8988T (cell line): ENCODE measurements at places on chromosomes 7 and 10.
A peak's percentile ranks its signal among the peaks of the same experiment; 100 is the strongest.

- DNase-seq, result no peak
These were observed 1.2 kb upstream of the ORC5 start for GRCh38 chr7:104209063-104209462.

DNA sequence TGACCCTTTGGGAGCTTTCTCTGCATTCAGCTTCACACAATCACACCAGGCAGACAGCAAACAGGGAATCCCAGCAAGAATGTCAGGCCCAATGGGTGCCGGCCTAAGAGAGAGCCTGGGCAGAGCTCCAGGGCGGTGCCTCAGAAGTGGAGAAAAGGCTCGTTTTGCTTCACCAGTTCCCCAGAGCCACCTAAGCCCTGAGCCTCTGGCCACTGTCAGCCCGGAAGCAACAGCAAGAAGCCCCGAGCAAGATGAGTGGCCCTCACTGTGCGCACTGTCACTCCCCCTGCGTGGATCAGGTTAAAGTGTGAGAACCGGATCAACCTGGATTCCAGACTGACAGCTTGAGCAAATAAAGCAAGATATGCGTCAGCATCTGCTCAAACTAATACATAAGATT is 14.7 kb downstream of the CNPY1 start:
- no peak for DNase-seq

- DNase-seq, result no peak
These were observed 82.2 kb downstream of the RAB11FIP2 start for GRCh38 chr10:117964536-117964935.

- DNase-seq, result no peak
These were observed 8.9 kb downstream of the PRRT4 start for GRCh38 chr7:128352636-128353035.

- DNase-seq, result no peak
These were observed 158.2 kb downstream of the WNT2 start for GRCh38 chr7:117164620-117165019.

DNA sequence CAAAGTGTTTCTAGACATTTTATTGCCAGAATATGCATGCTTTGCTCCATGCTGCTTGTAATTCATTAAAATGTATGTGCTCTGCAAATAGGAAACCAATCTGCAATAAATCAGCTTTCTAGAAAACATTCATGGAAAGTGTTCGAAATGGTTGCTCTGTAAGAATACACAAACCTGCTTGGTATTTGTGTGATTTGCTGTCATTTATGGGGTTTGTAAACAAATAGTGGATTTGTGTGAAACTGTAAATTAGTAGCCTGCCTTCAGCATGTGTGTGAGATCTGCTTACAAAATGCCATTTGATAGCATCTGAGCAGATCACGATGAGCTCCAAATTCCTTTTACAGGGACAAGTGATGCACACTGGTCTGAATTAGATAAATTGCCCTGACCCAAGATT is 219.0 kb upstream of the CSTF2T start:
- no peak for DNase-seq

- no peak for DNase-seq
These were observed 228.5 kb downstream of the SORCS1 start for GRCh38 chr10:106935978-106936451.

GRCh38 chr10:5038733-5039132 is 35.1 kb upstream of the AKR1C2 start:
- no peak for DNase-seq

GRCh38 chr7:1156782-1157535 is 3.0 kb downstream of the ZFAND2A start:
- no peak for DNase-seq

DNA sequence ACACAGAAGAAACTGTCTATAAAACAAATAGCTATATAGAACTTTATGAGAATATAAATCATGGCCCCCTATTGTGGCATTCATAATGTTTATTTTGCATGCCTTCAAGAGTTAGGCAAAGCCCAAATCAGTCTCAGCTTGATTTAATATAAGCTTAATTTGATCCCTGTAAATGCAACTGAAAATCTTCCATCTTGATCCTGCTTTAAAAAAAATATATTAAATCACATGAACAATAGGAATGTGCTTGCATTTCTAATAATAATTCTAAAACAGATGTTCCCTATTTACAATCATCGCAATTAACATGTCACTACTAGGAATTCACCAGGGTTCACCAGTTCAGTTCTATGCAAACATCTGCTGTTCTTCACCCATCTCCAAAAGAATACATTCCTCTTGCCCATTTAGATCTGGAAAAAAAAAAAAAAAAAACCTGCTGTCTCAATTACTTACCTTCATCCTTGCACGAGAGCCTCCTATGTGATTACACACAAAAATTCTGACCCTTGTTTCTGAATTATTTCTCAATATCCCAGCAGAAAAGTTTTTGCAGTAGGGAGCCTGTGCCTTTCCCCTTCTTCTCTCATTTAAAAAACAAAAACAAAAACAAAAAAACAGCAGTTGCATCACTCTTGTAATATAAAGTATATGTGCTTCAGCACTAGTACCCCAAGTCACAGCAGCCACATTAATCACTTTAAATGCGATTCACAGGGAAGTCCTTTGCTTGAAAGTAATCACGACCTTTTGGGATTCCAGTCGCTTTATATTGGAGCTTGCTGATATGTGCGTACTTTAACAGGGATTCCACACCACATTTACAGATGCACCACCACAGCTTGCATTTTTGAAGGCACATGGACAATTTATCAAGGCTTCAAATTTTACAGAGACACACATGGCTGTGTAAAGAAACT is 194.8 kb upstream of the KMT2E start:
- no peak for DNase-seq

- DNase-seq, result no peak
These were observed 622 bp upstream of the COL1A2 start for GRCh38 chr7:94394109-94394436.

DNA sequence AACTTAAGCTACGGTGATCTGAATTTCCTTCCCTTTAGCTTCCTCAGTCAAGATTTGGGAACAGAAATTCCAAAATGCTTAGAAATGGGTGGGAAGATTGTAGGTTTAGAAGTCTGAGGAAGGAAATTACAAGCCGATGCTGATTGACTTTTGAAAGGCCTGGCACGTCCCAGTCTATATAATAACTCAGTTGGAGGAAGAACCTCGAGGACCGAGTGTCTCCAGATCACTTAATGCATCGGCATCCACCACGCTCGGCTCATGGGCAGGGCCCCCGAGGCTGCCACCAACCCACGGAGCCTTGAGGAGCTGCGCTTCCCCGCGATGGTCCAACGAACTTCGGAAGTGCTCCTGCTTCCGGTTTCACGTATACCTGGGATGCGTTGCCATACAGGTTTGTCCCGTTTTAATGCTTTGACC is 10.4 kb upstream of the SP8 start:
- no peak for DNase-seq

DNA sequence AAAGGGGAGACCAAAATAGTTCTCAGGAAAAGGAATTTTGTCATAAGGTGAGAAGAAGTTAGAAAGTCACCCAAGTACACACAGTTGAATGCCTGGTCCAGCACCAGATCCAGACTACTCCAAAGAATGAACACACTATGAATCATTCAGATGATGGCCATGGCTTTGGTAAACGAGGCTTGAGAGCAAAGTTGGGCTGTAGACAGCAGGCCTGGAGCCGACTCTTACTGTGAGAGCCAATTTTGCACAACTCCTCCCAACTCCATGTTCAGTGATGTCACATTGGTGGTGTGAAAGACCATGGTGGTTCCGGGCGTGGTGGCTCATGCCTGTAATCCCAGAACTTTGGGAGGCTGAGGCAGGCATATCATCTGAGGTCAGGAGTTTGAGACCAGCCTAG is 131.6 kb downstream of the PKD1L1 start:
- no peak for DNase-seq

DNA sequence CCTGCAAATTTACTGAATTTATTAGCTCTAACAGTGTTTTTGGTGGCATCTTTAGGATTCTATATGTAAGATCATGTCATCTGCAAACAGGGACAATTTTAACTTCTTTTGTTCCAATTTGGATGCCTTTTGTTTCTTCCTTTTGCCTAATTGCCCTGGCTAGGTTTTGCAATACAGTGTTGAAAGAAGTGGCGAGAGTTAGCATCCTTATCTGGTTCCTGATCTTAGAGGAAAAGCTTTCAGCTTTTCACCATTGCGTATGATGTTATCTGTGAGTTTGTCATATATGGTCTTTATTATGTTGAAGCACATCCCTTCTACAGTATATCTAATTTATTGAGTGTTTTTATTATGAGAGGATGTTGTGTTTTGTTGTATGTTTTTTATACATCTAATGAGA is 301.4 kb downstream of the PTPRN2 start:
- no peak for DNase-seq

- no peak for DNase-seq
These were observed 128.9 kb downstream of the MTPAP start for GRCh38 chr10:30219971-30220751.

- no peak for DNase-seq
These were observed 95.4 kb upstream of the SHH start for GRCh38 chr7:155907450-155908200.

DNA sequence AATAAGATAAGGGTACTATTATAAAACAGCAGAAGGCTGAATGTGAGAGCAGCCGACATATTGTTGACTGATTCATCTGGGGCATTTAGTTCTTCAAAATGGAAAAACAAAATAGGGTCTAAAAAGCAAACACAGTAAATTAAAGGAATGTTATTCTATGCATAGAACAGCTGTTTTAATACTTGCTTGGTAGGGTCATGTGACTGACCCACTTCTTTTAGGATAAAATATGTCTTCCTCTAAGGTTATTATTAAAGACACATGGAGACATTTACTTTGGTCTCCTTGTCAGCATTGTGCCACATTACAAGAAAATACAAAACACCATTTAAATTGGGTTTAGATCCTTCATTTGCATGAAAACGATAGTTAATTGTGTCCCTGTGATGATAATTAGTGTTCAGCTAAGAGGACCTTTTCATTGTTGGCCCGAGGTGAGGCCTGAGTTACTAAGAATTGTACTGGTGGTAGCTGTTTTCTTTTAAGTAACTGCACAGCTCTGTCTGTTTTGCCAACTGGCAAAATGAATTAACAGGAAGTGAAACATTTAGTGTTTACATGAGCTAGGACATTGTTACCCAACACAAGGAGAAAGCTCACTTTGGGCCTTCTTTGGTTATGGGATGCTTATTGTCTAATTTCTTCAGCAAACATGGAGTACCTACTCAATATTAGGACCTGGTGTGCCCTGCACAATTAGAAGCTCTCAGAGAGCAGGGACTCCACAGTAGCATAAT is 764.4 kb downstream of the LRMDA start:
- DNase-seq, result no peak

DNA sequence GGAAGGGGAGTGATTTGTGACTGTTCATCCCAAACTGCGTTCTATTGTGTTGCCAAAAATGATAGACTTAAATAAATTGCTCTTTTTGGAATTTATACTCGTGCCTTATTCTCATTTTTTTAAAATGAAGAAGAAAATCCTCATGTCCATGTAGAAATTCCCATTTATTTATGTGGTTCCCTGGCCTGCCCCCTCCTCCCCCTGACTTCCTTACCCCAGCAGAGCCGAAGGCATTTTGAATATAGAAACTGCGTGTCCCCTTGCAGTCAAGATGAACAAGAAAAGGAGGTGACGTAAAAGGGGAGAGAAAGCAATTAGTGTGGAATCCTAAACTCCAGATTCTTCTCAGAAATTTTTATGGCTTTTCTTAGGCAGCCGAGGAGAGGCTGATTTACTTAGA is 126.1 kb downstream of the FAM204A start:
- no peak for DNase-seq

- DNase-seq, result no peak
These were observed 43.8 kb upstream of the SEC61G start for GRCh38 chr7:54802841-54803240.

- DNase-seq, result no peak
These were observed 20.2 kb upstream of the GRIFIN start for GRCh38 chr7:2496375-2496774.

- peak; percentile 74 for DNase-seq
These were observed 920 bp downstream of the TES start for GRCh38 chr7:116211006-116211912.

GRCh38 chr7:12907774-12908173 is 220.3 kb downstream of the ARL4A start:
- DNase-seq, result no peak

DNA sequence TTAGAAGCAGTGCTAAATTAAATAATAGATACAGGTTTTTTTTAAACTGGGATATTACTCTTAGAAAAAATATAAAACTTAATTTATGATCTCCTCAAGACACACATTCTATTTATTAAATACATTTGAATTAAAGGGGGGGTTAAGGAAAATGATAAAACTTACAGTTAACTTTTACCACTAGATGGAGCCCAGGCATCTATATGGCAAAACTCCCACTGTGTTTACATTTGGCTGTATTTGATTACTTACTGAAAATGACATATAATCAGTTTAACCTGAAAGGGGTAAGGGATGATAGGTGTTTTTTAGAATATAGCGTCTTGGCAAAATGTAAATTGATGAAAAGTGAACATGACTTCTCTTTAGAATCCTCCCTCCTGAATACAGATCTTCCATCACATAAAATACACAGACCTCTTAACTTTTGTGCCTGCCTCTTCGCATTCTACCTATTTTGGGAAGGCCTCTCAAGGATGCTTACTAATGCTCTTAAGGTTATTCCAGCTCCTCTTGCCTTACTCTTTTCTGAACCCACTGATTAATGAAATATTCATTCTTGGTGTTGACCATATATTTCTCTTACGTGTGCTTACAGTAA is 235.7 kb downstream of the AGMO start:
- DNase-seq, result no peak

GRCh38 chr7:8638076-8638475 is 204.7 kb downstream of the NXPH1 start:
- DNase-seq, result no peak

- no peak for DNase-seq
These were observed 194.7 kb upstream of the BMPER start for GRCh38 chr7:33710608-33711007.

- no peak for DNase-seq
These were observed 521.6 kb upstream of the MGMT start for GRCh38 chr10:128945398-128945797.

DNA sequence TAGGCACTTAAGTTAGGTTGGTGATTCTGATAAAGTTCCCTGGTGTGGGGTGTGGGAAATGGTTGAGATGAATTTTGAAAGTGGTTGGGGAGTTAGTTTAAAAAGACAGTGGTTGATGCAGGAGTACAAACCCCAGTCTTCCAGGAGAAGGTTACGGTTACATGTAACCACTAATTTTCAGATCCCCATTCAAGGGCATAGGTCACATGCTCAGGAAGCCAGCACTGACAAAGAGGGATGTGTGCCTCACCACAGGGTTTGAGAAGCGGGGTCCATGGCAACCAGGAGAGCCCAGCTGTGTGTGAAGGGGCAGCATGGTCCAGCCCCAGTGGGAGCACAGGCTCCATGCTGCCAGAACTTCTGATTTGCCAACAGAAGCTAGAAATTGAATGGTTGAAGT is 144.2 kb downstream of the MDFIC start:
- DNase-seq, result no peak
